Activated naive CD8-positive, alpha-beta T cell treated with anti-CD3 and anti-CD28 coated beads, Interleukin-2, amount 10 ng/mL, durations not matched to agents 7 days and 5 days (primary cell): ENCODE measurements at places on chromosomes 6 and 20. TPM values are rescaled to one million over a fixed set of nuclear protein-coding genes. Genes with fewer than 3 reads are reported as not detected.

The TSHZ2 gene
- 0.44 TPM for total RNA-seq

The SLC22A3 gene
- not detected for total RNA-seq

The MYCT1 gene
- not detected for total RNA-seq

The NKX2-4 gene
- total RNA-seq: not detected

- no peak for DNase-seq
Observed at GRCh38 chr20:47362361-47363219, 6.1 kb upstream of the ZMYND8 start.

DNA sequence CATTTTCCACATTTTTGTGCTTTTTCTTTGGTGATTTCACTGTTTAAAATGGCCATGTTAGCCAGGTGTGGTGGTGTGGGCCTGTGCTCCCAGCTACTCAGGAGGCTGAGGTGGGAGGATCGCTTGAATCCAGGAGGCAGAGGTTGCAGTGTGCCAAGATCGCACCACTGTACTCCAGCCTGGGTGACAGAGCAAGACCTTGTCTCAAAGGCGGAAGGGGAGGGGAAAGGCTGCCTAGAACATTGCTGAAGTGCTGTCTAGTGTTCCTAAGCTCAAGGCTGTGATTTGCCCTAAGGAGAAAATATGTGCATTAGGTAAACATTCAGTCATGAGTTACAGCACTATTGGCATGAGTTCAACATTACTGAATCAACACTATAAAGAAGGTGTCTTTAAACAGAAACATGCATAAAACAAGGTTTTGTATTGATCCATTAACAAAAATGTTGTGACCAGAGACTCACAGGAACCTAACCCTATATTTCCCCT, 14.0 kb downstream of the ZC2HC1B start:
- DNase-seq: no peak

GRCh38 chr20:8721098-8721497, 347.8 kb upstream of the PLCB4 start:
- DNase-seq: no peak

DNA sequence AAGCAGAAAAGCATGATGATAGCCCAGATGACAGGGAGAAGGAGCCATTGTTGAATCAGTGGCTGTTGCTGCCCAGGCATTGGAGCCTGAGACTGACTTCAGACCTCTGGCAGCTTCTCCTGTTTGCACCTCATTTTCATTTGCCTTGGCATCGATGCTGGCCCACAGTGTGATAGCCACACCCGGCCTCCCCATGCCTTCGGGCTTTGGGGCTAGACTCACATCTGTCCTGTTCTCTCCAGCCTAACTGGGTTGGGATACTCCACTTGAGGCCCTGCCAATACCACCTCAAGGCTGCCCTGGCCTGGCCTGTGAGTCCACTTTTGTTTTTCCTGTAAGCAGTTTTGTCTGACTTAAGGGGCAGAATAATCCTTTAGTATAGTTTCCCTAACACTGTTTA, 140.4 kb downstream of the UST start:
- DNase-seq: no peak

DNA sequence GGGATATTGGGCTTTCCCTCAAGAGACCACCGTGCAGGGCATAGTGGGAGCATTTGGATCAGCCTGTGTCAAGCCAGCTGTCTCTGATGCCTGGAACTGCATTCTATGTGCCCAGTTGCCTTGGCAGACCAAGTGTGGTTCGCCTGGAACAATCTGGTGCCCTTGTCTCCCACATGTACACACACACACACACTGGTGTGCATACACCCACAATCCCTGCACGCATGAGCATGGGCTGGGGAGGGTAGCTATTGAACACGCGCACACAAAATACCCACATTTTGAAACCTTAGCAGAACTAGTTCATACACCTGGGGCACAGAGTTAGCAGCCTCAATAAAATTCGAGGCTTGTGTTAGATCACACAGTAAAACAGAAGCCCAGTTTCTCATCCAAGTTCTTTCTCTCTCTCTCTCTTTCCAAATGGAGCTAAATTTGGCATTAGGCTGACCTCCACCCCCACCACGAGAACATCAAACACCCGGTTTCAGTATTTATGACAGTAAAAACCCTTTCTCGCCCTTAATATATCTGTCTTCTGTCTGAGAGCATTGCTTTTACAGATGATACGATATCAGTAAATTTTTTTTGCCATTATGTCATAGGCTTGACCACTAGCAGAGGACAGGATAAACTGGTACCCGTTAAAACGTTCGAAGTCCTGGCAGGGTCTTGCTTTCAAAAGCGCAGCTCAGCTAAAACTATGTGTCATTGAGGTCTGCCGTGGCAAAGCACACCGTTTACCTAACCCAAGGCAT, 18.2 kb upstream of the NFATC2 start:
- DNase-seq: no peak
